ENCODE measurements at places on chromosomes 3 and 15. TPM values are rescaled to one million over a fixed set of nuclear protein-coding genes. Genes with fewer than 3 reads are reported as not detected.

- no peak for DNase-seq
Observed at GRCh38 chr15:75671730-75672602, 24.3 kb downstream of the SNX33 start.

DNA sequence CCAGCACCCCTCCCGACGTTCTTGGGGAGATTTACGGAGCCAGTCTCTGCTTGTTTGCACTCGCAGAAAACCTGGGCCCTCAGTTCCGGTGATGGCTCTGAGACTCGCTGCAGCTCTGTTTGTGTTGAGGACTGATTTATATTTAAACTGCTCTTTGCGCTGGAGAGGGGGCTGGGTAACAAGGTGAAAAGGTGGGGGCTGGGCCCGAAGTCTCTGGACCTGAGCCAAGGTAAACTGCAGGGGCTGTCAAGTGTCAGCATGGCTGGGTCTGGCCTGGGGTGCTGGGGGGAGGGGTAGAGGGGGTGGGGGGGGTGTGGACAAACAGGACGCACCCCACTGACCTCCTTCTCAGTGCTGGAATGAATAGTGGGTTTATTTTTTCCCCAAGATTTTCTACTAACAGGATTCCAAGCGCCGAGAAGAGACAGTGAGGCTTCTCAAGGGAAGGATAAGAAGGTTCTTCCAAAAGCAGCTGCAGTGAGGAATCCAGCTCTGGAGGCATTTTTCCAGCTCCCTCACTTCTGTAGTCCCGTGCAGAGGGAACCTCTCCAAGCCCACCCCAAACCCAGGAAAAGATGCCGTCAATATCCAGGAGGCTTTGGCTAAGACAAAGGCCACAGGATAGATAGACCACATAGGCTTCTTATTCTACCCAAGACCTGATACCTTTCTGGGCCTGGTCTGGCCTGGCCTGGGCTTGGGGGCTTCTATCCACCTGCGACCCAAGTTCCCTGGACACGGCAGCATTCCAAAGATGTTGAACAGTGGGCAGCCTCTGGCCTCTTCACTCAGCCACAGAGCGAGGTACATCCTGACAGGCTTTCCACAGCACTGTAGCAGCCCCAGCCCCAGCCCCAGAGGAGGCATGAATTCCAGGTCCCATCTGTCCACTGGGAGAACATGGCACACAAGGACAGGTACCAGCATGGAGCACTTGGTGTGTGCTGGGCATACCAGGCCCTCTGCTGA lies 938 bp upstream of the SLCO2A1 start:
- DNase-seq = no peak

DNA sequence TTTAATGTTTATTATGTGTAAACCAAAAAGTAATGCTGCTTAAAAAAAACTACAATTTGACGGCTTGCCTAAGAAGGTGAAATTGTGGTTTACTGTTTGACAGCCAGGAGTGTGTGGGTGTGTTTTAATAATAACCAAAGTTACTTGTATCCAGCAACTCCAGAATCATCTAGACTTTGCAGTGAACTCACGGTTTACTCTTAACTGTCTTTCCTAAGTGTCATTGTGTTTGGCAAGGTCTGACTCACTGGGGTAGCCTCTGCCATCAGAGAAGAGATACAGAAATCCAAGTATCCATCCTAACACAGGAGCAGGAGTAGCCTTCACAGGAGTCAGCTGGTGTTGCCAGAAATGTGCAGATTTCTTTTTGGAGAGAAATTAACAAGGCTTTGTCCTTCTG lies 151.1 kb downstream of the CTNNB1 start:
- DNase-seq = no peak

DNA sequence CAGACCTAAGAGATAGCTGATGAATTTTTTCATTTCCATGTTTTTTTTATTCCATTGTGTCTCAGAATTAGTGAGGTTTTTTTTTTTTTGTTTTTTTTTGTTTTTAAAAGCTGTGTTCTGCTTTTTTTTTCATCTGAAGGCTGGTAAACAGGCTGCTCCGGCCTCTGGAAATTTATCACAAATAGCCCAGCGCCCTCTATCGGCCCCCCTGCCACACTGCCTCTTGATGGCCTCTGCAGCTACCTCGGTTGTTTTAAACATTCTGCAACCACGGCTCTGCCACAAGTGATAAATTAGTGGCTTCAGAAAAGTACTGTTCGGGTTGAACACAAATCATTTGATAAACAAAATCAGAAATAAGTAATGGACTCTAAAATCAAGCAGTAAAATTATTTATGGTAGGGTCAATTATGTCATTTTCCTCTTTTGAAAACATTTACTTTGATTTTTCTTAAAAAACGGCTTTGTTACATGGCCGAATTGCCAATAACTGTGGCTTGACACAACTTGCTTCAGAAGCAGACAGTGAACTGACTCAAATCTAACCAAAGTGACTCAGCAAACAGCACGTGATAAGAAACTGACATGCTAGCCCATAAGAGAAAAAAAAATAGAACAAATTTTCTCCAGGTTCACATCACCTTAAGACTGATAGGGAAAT lies 87.8 kb downstream of the RSL24D1 start:
- peak; percentile 73 for DNase-seq

GRCh38 chr3:99755831-99756230 lies 61.8 kb upstream of the CMSS1 start:
- no peak for DNase-seq

DNA sequence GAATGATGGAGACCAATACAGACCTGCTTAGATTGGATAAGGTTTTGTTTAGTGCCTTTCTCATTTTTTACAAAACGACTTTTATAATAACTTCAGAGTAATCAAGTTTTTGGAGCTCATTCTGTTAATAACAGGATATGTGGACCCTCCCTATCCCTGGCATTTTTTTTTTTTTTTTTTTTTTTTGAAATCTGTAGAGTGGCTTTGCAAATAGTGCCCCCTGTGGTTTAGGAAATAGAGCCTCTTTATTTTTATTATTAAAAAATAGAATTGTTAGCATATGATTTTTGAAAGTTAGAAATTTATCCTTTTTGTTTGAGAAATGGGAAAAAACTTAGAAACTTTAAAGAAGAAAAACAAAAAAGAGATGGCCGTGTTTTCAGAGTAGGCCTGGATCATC lies 11.4 kb downstream of the SKIL start:
- no peak for DNase-seq

DNA sequence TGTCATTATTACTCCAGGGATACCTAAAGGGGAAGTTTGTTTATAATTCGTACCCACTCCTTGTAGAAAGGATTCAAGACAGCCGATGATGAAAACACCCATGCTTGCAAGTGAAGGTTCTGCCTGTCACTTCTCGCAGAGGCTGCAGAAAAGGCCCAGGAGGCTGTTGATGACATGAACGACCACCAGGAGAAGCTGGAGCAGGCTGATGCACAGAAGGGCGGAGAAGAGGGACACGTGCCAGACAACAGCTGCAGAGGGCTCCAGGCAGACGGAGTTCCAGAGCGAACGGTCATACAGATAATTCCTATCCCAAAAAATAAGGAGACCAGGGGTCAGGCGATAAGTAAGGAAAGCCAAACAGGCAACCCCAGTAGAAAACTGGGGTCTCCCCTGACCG lies 5.7 kb upstream of the DYNLT2B start:
- no peak for DNase-seq

The TRAIP gene
- 2.6 TPM for total RNA-seq

All from mucosa of descending colon (tissue), 3 donors.